ENCODE measurements at places on chromosomes 12 and 14. TPM values are rescaled to one million over a fixed set of nuclear protein-coding genes. Genes with fewer than 3 reads are reported as not detected.

DNA sequence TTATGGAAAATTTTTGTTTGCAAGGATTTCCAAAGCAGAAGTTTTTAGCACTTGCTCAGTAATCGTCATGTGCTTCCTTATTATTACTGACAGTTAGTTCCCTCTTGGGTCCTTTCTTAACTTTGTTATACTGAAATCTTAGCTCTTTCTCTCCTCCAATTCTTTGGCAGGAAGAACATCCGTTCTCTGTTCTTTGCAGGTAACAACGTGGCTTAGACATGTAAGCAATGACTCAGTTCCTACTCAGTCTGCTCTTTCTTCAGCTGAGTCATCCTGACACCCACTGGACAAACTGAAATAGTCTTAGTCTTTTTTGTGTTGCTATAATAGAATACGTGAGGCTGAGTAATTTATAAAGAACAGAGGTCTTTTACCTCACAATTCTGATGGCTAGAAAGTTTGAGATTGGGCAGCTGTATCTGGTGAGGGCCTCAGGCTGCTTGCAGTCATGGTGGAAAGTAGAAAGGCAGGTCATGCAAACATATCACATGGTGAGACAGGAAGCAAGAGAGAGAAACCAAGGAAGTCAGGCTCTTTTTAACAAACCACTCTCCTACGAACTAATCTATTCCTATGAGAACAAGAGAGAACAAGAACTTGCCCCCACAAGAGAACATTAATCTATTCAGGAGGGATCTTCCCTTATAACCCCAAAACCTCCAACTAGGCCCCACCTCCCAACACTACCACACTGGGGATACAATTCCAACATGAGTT is 49.2 kb downstream of the TESPA1 start:
- no peak for DNase-seq

DNA sequence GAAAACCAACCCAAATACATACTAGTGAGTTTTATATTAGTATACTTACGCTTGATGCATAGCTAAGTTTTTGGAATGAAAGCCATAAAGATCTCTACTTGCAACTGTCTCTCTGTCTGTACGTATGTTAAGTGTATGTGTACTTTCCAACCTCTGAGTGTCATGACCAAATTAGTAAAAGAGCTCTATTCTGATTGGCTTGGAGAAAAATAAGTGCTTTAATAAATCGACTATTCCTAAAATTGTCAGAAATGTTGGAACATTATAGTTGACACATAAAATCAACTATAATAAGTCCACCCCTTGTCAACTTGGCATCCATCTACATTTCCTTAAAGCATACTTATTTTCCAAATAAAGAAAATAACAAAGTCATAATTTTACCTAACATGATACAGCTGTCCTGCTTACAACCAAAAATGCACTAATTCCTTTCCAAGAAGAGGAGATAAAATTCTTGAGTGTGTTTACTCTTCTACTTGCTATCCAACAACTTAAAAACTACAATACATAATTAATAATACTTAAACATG is 507.4 kb upstream of the ATP2B1 start:
- DNase-seq = no peak

DNA sequence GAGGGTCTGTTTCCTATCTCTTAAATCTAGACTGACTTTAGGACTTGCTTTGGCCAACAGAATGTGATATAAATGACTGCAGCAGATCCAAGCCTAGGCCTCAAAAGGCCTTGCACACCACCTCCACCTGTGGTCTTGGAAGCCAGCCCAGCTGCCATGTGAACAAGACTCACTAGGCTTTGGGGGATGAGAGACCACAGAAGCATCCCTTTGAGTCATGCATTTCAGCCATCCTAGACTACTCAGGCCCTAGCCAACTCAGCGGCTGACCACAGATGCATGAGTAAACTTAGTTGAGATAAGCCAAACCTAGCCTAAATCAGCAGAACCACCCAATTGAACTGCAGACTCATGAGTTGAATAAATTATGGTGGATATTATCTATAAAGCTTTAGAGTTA is 87.7 kb downstream of the KCNH5 start:
- no peak for DNase-seq

GRCh38 chr12:71780237-71780822 is 25.7 kb downstream of the RAB21 start:
- DNase-seq = no peak

- no peak for DNase-seq
These were observed 188.0 kb upstream of the SLC16A7 start for GRCh38 chr12:59407799-59408198.

DNA sequence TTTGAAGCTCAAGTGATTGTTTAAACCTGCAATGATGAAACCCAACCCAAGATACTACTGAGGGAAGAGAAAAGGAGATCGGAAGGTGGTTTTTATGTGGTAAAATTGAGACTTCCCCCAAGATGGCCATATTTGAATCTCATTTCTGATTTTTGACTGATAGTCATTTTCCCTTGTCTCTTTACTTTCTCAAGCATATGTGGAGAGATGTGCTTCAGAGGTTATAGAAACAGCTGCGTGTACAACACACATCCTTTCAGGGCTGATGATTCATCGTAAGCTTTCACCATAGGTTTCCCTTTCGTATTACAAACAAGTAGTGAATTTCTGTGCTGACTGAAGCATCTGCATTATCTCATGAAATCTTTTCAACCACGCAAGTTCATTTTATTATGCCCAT is 276.2 kb downstream of the EMP1 start:
- DNase-seq = no peak

GRCh38 chr12:107167756-107168155 is 74.4 kb upstream of the CRY1 start:
- DNase-seq = no peak

DNA sequence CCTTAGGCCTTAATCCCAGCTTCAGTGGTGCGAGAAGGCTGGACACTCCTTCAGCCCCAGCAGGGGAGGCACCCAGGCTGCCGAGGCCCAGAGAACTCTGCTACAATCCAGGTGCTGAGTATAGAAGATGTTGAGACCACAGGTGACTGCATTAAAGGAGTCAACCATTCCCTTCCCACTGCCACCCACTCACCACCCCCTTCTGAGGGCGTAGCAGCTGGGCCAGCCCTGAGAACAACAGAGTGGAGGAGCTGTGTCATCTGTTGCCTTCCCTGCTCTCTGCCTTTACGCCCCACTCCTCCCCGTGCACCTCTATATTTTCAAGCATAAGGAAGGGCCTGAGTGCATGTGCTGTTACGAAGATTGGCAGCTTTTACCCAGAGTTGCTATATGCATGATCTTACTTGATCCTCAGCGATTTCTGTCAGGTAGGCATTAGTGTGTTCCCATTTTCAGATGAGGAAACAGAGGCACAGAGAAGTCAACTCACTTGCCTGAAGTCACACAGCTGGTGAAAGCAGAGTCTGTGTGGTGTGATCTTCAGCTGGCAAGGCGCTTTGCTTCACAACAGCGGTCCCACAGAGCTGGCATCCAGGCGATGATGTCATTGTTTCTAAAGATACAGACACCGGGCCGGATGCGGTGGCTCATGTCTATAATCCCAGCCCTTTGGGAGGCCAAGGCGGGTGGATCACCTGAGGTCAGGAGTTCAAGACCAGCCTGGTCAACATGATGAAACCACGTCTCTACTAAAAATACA is 46.7 kb downstream of the RIN3 start:
- no peak for DNase-seq

GRCh38 chr14:86057018-86057667 is 527.2 kb downstream of the FLRT2 start:
- no peak for DNase-seq

DNA sequence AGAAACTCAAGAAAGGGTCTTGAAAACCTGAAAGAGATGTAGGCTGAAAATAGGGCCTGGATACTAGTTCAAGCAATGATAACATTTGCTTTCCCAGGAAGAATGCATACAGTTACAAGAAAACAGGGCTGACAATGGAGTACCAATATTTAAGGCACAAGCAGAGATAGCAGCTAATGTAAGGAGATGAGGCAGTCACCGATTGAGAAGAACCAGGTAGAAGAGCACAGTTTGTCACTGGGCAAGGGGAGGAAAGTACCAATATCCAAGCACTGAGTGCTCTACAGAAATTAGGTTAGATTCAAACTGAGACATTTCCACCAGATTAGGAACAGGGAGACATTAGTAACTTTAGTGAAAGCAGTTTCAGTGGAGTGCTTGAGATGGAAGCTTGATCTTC is 19.9 kb downstream of the RPS6KA5 start:
- no peak for DNase-seq

The KIAA0586 gene
- 13.3 TPM for total RNA-seq

The RTL1 gene
- not detected for total RNA-seq

The CLEC4C gene
- total RNA-seq = not detected

The AVPR1A gene
- total RNA-seq = 12.1 TPM

The LTBP2 gene
- total RNA-seq = 58.2 TPM

The CCDC177 gene
- not detected for total RNA-seq

The SRGAP1 gene
- 20.5 TPM for total RNA-seq

The CISTR gene
- total RNA-seq = not detected

The P2RX2 gene
- total RNA-seq = not detected

Data from mesenteric fat pad (tissue), 1 donor.